ENCODE measurements at places on chromosomes 4 and X.

DNA sequence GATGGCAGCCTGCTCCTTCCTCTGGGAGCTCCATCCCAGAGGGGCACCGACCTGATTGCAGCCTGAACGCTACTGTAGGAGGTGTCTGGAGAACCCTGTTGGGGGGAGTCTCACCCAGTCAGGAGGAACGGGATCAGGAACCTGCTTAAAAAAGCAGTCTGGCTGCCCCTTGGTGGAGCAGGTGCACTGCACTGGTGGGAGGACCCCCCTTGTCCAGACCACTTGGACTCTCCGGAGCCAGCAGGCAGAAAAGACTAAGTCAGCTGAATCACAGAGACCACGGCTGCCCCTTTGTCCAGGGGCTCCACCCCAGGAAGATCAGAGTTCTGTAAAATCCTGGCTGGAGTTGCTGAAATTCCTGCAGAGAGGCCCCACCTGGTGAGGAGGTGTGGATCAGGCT lies 67.3 kb upstream of the MAGEB18 start:
- DNase-seq = no peak

DNA sequence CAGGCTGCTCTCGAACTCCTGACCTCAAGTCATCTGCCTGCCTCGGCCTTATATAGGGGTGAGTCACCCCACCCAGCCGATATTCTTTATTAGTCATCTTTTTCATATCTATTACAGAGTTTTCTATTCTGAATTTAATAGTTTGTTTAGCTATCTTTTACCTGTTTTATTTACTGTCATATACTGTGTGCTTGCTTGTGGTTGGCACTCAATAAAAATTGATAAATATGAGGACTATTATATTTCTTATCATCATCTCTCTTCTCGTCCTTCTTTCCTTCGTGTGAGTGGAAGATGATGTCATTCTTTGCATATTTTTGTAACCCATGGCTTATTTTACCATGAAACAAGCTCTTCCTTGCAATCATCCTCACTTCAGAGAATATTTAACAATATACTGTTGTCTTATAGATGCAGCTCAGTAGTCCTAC lies 265.5 kb downstream of the ARHGAP24 start:
- DNase-seq = no peak

DNA sequence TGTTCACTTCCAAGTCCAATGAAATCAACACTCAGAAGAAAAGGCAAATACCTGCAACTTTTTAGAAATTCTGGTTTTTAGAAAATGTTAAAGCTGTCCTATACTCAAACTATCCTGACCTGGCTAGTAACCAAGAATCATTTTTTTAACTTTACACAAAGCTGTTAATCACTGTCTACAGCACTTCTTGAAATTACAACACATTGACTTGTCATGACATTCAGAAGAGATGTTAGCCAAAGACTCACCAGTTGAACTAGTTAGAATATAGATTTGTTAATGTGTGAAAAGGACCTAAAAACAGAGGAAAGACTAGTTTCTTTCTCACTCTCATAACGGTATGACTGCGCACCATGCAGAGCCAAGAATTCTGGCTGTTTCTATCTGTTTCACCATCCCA lies 98.8 kb downstream of the COX18 start:
- no peak for DNase-seq

GRCh38 chrX:38233891-38234667 lies 13.4 kb upstream of the SRPX start:
- peak; percentile 44 for DNase-seq

GRCh38 chr4:105122350-105122749 lies 24.3 kb upstream of the TET2 start:
- no peak for DNase-seq

- no peak for DNase-seq
These were observed 379.9 kb downstream of the ADAM29 start for GRCh38 chr4:175297965-175298565.

- no peak for DNase-seq
These were observed 22.7 kb upstream of the HPGDS start for GRCh38 chr4:94365304-94365703.

- no peak for DNase-seq
These were observed 29.2 kb upstream of the ZNF81 start for GRCh38 chrX:47807548-47807947.

- DNase-seq = peak; percentile 96
These were observed 189.2 kb downstream of the SHROOM3 start for GRCh38 chr4:76624241-76624681.
